ENCODE measurements at places on chromosomes 3 and 15.

DNA sequence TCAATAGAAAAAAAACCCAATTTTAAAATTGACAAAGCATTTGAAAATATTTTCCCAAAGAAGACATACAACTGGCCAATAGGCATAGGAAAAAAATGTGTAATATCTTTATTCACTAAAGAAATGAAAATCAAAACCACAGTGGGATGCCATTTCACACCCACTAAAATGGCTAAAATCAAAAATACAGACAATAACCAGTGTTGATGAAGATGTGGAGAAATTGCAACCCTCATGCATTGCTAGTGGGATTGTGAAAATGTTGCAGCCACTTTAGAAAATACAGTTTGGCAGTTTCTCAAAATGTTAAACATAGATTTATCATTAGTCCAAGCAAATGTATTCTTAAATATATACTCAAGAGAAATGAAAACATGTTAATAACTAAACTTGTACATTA lies 315.1 kb upstream of the GPR149 start:
- no peak for DNase-seq

- DNase-seq = no peak
These were observed 17.8 kb downstream of the TMEM212 start for GRCh38 chr3:171860830-171861535.

DNA sequence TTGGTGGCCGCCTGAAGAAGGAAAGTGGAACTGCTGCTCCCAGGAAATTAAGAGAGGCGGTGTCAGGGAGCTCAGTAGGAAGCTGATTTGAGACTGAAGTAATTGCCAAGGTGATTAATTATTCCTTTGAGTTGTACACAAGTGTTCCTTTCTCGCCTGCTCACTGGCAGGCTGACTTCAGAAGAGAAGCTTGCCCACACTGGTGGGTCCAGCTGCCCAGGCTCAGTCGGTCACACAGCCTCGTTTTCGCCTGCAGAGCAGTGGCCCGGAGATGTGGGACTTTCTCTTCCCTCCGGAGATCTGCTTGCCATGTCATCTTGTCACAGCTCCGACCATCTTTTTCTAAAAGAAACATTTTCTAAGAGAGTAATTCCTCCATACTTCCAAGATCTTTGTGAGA lies 478.0 kb downstream of the MCTP2 start:
- DNase-seq = no peak

GRCh38 chr15:31489801-31490646 lies 163.4 kb downstream of the KLF13 start:
- no peak for DNase-seq

- DNase-seq = no peak
These were observed 215.2 kb upstream of the ROBO2 start for GRCh38 chr3:76824658-76825240.

DNA sequence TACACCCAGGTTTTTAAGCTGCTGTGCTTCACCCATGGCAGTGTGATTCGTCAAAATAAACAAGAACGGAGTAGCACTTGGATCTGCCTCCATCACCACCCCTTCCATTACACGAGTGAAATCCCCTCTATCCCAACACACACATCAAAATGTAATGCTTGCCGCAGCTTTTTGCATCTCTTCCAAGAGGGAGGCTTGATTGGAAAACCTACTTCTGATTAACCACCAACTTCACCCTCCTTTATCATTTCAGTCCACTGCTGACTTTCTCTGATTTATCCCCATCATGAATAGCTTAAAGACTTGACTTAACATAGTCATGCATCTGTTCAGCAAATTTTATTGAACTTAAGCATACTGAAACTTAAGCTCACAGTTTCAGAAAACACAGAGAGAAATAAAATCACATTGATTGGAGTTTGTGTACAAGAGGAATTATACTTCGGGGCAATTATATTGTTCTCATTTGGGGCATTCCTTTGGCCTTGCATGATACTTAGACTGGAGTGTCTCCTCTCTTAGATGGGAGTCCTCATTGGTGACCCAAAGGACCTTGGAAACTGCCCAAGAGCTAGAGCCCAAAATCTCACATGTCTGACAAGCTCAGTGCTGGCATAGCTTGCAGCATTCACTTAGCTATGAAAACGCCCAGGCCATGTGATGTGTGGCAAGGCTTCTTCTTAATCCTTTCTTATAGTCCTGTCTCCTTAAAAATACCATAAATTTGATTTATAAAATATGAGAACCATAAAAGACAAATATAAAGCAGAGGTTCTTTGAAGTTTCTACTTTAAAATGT lies 124.3 kb upstream of the UMPS start:
- no peak for DNase-seq

- DNase-seq = no peak
These were observed 174.0 kb downstream of the RAB11A start for GRCh38 chr15:66043264-66043663.

- no peak for DNase-seq
These were observed 665.0 kb downstream of the NTRK3 start for GRCh38 chr15:87591582-87591981.

DNA sequence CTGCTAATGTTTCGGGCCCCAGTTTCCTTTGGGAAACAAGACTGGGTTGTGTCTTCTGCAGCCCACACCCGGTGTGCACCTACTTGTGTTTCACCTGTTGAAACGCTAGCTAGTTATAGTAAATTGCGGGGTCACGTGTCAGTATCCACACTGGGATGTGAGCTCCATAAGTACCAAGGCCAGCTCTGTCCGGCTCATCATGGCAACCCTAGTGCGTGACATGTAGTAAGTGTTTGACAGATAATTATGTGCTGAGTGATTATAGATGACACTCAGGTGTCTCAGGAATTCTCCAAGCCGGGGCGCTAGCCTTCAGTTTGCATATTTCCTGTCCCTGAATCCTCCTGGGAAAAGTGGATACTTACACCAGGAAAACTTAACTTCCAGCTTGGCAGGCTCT lies 12.8 kb downstream of the APOD start:
- no peak for DNase-seq

DNA sequence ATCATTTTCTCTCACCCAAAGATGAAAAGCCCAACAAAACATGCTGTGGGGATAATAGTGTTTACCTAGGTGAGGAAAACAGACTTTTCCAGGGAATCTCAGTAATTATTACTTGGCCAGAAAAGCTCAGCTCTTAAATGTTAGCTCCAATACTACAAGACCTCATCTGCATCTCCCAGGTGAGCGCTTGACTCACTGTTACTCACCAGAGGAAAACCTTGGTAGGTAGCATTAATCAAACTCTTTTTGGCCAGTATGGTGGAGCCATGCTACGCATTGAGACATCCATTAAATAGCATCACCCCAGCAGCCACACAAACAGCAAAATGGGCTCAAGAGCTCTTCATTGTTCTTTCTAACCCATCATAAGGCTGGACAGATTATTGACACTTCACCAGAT lies 99.0 kb downstream of the TIGIT start:
- no peak for DNase-seq

DNA sequence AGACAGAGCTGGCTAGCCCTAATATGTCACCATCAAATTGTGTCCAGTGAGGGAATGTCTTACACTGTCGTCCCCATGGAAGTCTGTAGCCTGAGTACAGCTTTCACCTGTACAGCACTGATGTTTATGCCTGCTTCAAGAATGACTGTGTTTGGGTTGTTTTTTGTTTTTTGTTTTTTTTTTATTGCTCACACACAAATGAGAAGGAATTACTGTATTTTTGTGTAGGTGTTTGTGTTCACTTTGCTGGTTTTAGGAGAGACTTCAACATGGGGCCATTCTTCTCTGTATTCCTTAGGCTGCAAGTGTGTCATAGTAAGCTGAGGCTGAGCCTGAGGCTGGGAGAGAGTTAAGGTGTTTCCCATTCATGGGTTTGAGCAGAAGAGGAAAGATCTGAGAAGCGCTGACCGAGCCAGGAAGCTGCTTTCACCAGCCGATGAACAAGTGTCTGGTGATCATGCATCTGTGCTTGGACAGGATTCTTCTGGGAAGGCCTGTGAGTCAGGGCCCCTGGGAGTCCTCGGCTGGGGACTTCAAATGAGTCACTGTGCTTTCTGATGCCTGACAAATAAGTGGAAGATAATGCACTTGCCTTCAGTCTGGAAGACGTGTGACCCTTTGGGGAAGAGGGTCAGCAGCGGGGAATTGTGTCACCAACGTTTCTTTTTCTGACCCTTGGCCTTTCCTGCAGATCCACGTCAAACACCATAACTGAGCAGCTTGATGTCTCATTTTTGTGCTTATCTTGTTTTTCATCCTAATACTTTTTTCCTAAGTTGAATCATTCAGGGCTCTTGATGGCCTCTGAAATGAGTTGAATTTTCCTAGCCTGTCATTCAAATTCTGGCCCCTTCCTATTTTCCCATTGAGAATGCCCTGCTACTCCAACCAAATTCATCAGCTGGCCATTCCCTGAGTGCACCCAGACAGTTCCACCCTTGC lies 36.7 kb upstream of the ZBTB38 start:
- no peak for DNase-seq

- DNase-seq = no peak
These were observed 753.5 kb downstream of the NAALADL2 start for GRCh38 chr3:175612487-175613196.

GRCh38 chr3:111858642-111859041 lies 423 bp upstream of the PHLDB2 start:
- no peak for DNase-seq

DNA sequence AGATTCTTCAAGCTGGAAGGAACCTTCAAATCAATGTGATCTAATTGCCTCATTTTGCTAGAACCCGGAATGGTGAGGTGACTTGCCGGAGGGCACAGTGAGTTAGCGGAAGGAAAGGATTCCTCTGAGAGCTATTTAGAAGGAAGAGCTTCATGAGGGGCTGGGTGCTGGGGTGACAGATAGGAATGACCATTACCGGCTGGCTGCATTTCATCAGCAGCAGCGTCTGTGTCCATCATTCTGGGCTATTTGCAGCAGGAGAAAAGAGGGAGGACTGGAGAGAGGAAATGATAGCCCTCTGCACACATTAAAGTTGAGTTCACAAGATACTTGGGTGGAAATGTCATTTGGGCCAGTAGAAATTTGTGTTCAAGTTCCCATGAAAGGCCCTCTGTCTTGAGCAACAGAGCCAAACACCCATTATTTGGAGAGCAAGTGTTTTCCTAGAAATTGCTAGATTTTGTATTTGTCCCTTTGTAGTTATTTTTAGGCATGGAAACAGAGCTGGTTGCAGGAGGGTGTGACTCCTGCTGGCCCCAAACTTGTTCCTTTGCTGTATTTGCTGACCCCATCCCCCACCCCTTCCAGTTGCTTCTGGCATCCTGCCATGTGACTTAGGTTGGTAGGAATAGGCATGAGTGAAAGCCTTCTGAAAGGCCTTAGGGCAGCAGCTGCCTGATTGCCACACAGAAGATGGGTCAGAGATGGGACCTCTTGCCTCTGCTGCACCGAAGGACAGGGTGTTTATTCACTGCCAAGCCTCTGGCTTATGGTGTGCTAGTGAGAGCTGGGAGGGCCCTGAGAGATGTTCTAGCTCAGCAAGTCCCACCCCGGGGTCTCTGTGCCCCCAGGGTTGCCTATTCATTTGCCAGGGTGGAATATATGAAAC lies 87.5 kb upstream of the PLXNA1 start:
- no peak for DNase-seq

DNA sequence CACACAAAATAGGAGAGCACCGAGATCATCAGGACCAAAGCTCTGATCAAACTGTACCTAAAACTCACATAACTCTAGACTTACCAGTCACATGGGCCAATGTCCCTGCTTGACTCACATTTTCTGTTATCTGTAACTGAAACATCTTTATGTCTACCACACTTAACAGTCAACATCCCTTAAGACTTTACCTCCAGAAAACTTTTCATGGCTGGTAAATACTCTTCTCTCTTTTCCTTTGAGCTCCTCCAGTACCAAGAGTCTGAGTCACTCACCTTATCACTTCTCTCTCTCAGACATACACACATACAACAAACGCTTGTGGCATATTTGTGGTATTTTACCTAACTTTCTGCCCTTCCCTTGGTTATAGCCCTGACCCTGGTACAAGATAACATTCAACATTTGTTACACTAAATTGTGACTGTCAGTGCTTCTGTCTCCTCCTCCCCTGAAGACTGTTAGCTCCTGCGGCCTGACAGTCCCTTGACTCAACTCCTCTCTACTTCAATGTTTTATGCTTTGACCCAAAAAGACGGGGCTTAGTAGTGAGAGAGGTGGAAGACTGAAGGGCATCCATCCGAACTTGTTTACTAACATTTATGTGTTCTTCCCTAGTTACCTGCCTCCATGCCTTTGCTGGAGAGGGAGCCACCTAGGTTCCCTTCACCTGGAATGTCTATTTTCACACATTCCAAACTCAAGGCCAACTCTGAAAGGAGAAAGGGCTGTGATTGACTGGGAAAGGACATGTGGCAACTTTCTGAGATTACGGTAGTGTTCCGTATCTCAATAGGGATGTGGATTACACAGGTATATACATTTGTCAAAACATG lies 3.7 kb upstream of the EFHB start:
- DNase-seq = peak; percentile 60

- no peak for DNase-seq
These were observed 144.6 kb downstream of the MYO9A start for GRCh38 chr15:71973366-71973765.

- no peak for DNase-seq
These were observed 179.0 kb downstream of the P3H2 start for GRCh38 chr3:189941679-189942078.

GRCh38 chr15:101037090-101037830 lies 118.1 kb downstream of the LRRK1 start:
- no peak for DNase-seq

GRCh38 chr15:70471517-70471916 lies 291.8 kb downstream of the UACA start:
- DNase-seq = no peak

DNA sequence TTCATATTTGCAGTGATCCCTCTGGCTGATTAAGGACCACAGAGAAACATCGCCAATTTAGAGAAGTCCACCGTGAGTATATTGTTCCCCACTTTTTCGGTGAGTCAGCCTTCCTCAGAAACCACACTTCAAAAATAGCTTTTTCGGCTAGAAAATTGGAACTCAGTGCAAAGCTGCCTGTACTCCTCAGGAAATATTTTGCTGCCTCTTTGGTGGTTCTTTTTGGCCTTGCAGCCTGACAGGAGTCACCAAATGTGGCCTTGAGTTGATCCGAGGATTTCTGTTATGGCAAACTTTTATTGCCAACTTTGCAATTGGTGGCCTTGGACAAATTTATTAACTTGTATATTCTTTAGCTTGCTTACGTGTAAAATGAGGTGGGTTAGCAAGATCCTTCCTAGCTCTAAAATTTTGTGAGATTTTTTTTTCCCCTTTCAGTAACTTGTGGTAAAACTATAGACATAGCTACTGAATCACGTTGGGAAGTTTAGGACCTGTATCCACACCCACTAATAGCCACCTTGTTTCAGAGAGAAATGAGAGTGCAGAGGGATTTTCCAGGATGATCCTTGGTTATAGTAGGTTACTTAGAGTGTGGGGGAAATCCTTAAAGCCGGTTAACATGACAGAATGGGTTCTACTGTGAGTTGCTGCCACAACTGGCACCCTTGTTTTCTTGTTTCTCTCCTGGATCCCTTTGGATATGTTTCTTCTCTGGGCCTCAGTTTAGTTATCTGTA lies 9.9 kb downstream of the ARL6IP5 start:
- peak; percentile 46 for DNase-seq

Data from T-helper 2 cell treated with Interferon-gamma antibody and Interleukin-4, amounts not matched to agents 5 μg/mL and 100 μg/mL, for 36 hours (primary cell).